Nasal cavity respiratory epithelium epithelial cell of viscerocranial mucosa (primary cell): ENCODE measurements at places on chromosomes 3 and 15. TPM values are rescaled to one million over a fixed set of nuclear protein-coding genes. Genes with fewer than 3 reads are reported as not detected.

ST8SIA2 gene
- not detected in 2 replicates for total RNA-seq

LSAMP gene
- not detected in 2 replicates for total RNA-seq

SUCNR1 gene
- not detected in 2 replicates for total RNA-seq

SAMMSON gene
- not detected in 2 replicates for total RNA-seq

SHISA5 gene
- 109 and 119 TPM in 2 replicates for total RNA-seq

CFAP91 gene
- 0.07 TPM in 1 of 2 replicates, not detected in the other for total RNA-seq

MITF gene
- 2.1 and 3.3 TPM in 2 replicates for total RNA-seq

IGSF10 gene
- under 0.01 TPM in 2 replicates for total RNA-seq

TIMP4 gene
- 1.4 and 2.2 TPM in 2 replicates for total RNA-seq

SLC22A13 gene
- 0.34 and 0.43 TPM in 2 replicates for total RNA-seq

PRR20G gene
- total RNA-seq: not detected in 2 replicates

CCR4 gene
- total RNA-seq: not detected in 2 replicates

ZPLD1 gene
- total RNA-seq: 0.07 and 4.4 TPM in 2 replicates

AVEN gene
- 21.1 and 40.7 TPM in 2 replicates for total RNA-seq

IGDCC3 gene
- not detected in 2 replicates for total RNA-seq

CSPG5 gene
- 0.36 and 1.7 TPM in 2 replicates for total RNA-seq

TF gene
- total RNA-seq: 0.21 and 0.34 TPM in 2 replicates

INSYN1 gene
- total RNA-seq: 1.5 and 1.7 TPM in 2 replicates

SH3GL3 gene
- total RNA-seq: under 0.01 and 0.14 TPM in 2 replicates

IL12A gene
- total RNA-seq: 0.43 and 0.68 TPM in 2 replicates

ZKSCAN7 gene
- total RNA-seq: 2.7 and 7.8 TPM in 2 replicates

FOXB1 gene
- total RNA-seq: not detected in 2 replicates

COLQ gene
- under 0.01 and 0.28 TPM in 2 replicates for total RNA-seq

NOX5 gene
- total RNA-seq: under 0.01 and 0.07 TPM in 2 replicates

CAMKV gene
- total RNA-seq: not detected in 2 replicates

SPESP1 gene
- 1.7 and 4.9 TPM in 2 replicates for total RNA-seq

PKM gene
- 655 and 1,761 TPM in 2 replicates for total RNA-seq

CD200R1 gene
- under 0.01 and 0.07 TPM in 2 replicates for total RNA-seq

THOC7 gene
- total RNA-seq: 42.7 and 52.5 TPM in 2 replicates

SAMD7 gene
- not detected in 2 replicates for total RNA-seq

LPP gene
- 21.5 and 50.5 TPM in 2 replicates for total RNA-seq

ISLR gene
- total RNA-seq: not detected in 2 replicates

BCHE gene
- under 0.01 and 1.6 TPM in 2 replicates for total RNA-seq

PYGO1 gene
- total RNA-seq: 0.34 and 2.8 TPM in 2 replicates

OXSR1 gene
- 66.7 and 167 TPM in 2 replicates for total RNA-seq

NDN gene
- total RNA-seq: 6.5 and 29.8 TPM in 2 replicates

CHST14 gene
- 1.4 and 4.3 TPM in 2 replicates for total RNA-seq

GHSR gene
- not detected in 2 replicates for total RNA-seq

GPR149 gene
- total RNA-seq: not detected in 2 replicates

BSN gene
- total RNA-seq: under 0.01 and 0.07 TPM in 2 replicates

TMIE gene
- 1.9 and 2.4 TPM in 2 replicates for total RNA-seq

FHIT gene
- total RNA-seq: 3.8 and 11.9 TPM in 2 replicates

EIF4E3 gene
- total RNA-seq: 2.4 and 5.1 TPM in 2 replicates

GRM7 gene
- not detected in 2 replicates for total RNA-seq

CACNA2D2 gene
- under 0.01 TPM in 1 of 2 replicates, not detected in the other for total RNA-seq

PPM1L gene
- total RNA-seq: 4.1 and 10.8 TPM in 2 replicates

CMC1 gene
- 3.4 and 4.9 TPM in 2 replicates for total RNA-seq

LRRIQ4 gene
- not detected in 2 replicates for total RNA-seq

AMIGO3 gene
- total RNA-seq: not detected in 2 replicates

BNC1 gene
- total RNA-seq: 61.2 and 91.9 TPM in 2 replicates
